ENCODE measurements at places on chromosomes 16 and 17.

DNA sequence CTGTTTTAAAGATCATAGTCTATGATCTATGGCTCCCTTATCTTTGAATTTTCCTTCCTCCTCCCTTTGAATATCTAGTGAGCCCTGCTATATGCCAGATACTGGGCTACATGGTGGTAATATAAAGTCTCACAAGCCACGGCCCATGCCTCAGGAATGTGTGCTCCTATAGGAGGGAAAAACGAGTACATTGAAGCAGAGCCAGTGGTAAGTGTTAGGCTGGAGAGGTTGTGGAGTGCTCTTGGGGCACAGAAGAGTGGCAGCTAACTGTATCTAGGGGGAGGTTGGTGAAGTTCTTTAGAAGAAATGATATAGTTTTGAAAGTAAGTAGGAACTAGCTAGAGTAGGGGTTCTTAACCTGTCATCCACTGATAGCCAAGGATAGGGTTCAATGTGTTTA is 105.8 kb upstream of the PMFBP1 start:
- DNase-seq: no peak

DNA sequence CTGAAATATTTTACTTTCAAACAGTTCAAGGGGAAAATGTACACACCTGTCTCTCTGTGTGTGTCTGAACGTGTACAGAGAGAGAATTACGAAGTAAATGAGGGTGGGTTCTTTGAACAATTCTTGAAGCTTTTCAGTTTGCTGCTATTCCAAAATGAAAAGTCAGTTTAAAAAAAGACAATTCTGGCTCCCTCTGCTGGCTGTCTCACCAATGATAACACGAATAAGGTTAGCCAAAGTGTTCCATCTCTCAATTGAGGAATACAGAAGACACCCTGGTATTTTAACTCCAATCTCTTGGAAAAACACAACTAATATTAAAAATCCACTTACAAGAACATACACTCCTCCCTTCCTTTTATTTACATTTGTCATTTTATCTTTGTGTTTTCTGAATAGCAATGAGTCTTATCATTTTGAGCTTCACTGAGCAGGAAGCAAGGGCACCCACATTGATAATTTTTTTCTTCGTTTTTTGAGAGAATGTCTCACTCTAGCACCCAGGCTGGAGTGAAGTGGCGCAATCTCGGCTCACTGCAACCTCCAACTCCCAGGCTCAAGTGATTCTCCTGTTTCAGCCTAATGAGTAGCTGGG is 20.5 kb downstream of the EFTUD2 start:
- peak; percentile 64 for DNase-seq

GRCh38 chr16:4884972-4885874 is 37.9 kb downstream of the UBN1 start:
- DNase-seq: no peak

DNA sequence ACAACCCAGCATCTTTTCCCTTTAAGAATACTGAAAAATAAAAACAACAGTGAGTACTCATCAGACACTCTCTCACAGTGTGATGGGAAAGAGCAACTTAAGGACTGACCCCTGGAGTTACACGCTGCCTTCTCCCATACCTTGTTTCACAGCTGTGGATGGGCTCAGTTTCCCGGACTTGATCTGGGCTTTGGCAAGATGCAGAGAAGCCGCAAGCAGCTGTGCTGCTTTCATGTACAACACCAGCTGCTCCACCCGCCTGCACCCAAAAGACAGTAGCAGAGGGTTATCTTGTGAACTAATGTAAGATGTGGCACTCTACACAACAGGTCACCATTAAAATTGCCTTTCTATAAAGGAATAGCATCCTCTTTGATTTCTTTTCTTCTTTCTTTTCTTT is 32.7 kb upstream of the ALDH3A1 start:
- DNase-seq: no peak

- peak; percentile 89 for DNase-seq
Observed at GRCh38 chr17:83161298-83162034, 82.1 kb downstream of the METRNL start.

DNA sequence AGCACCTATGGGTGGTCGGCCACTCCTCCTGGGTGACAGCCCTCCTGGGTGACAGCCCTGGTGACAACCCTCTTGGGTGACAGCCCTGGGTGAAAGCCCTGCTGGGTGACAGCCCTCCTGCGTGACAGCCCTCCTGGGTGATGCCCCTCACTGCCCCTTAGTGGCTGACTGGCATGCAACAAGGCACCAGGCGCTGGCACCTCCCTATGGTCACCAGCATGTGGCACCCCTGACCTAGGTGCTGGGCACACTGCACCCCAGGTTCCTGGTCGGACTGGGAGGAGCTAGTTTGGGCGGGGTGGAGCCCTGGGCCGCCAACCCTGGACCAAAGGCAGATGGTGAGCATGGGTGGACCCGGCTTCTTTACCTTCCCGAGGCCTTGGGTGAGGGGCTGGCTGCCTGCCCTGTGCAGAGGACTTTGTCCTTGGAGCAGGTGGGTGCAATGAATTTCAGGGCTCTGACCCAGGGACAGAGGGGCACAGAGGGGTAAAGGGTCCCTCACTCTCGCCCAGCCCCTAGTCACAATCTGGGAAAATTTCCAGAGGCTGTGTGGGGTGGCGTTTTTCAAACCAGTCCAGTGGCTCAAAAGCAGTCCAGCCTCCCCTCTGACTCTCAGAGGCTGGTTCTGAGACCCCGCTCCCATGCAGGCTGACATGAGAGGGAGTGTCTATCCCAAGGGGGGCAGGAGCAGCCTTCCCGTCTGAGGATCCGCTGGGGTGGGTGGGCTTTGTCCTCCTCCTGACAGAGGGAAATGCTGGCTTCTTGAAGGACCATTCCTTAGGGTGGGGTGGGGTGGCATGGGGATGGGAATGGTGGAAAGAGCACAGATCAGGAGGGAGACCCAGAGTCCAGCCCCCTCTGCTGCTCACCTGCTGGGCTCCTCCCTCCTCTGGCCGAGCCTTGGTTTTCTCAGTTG is 25.9 kb upstream of the TNFRSF13B start:
- no peak for DNase-seq
